ENCODE measurements at places on chromosomes 6 and 20.

DNA sequence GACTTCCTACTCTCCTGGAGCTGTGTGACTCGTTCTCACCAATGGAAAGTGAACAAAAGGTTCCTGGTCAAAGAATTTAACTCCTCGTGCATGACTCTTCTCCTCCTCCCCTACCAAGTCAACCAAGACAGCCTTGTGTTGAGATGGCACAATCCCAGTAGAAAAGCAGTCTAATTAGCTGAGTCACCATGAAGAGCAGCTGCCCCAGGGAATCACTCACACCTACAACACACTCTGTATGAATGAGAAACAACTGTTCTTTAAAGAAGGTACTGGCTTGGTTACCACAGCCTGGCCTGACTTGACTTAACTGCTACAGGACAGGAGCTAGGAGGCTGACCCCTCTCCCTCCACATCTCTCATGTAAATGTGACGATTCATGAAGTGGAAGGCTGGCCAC, 2.9 kb upstream of the HLA-DOB start:
- DNase-seq, result peak; percentile 39

GRCh38 chr6:108661430-108661829, 100.7 kb downstream of the FOXO3 start:
- peak; percentile 78 for DNase-seq

GRCh38 chr6:2179950-2180349, 65.5 kb downstream of the GMDS start:
- DNase-seq, result peak; percentile 70

DNA sequence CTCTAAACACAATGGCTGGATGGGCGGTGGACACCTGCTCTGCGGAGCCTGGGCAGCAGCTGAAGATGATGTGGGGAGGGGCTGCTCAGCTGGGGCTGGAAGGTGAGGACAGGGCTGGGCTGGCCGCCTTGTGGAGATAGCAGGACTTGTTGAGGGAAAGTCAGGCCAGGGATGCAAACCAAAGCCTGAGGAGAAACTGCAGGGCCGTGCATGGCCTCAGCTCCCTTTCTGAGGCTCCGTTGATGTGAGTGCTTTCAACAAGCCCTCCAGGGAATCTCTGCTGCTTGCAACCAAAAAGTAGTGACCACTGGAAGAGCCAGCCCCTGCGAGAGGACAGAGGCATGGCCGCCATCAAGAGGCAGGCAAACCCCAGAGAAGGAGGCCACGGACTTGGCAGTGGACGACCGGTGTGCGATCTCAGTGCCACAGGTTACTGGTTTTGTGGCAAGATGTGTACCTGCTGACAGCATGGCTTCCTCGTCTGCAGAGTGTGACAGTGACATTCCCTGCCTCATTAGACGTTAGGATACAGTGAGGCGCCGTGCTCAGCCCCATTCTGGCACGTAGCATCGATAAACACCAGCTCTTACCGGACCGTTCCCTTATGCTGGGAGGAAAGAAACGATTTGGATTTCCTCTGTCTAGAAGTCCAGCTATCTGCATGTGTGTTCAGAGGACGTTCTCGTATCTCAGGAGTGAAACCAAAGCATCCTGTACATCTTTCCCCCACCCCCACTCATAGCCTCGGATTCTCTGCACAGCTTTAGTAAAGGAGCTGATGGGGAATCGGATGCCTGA, 37.9 kb downstream of the ERMARD start:
- DNase-seq, result no peak

- no peak for DNase-seq
Measured at GRCh38 chr20:62977613-62978560, 25.4 kb downstream of the SLC17A9 start.

- DNase-seq, result no peak
Measured at GRCh38 chr6:107657373-107657754, 166.7 kb downstream of the SCML4 start.

DNA sequence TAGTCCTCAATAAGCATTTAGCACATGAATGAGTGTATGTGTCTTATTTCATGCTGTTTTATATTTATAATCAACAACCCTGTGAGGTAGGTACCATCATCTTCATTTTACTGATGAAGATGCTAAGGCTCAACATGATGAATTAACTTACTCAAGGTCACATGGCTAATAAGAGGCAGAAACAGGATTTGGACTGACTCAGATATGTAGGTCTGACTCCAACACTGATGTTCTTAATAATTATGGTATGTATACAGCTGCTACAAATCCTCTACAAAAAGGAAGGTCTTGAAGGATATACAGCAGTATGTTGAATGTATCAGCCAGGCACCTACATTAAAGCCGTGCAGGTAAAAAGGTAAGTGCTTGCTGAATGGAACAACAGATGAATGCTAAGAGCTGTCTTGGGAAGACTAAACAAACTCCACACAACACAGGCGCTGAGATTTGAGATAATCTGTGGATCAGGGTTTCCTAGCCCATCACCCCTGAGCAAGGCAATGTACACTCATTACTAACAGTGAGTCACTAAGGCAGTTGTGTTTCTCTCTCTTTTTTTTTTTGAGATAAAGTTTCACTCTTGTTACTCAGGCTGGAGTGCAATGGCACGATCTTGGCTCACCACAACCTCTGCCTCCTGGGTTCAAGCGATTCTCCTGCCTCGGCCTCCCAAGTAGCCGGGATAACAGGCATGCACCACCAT, 31.9 kb downstream of the TTI1 start:
- DNase-seq, result peak; percentile 54

DNA sequence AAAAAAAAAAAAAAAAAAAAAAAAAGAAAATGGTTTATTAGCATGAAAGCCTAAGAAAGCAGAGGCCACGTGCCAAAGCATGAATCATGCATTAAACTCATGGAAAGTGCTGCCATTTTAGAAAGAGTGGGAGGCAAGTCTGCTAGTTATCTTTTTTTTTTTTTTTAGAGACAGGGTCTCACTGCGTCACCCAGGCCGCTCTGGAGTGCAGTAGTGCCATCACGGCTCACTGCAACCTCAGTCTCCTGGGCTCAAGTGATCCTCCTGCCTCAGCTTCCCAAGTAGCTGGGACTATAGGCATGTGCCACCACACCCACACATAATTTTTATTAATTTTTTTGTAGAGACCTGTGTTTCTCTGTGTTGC, 5.2 kb downstream of the VWA7 start:
- peak; percentile 38 for DNase-seq

DNA sequence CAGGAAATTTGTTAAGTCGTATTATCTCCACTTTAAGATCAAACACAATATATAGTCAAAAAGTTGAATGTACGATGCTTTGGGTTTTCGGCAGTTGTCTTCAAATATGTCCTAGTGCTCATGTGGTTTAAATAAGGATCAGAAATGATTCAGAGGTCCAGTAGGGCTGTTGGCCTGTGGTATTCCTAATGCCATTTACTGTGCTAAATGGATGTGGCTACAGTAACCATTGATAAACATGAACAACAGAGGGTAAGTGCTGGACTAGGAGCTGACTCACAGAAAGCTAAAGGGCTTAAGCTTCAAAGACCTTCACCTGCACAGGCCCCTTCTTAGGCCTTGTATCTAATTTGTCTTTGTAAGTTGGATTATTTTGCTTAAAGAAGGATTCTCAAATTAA, 80.5 kb upstream of the TPD52L1 start:
- no peak for DNase-seq

GRCh38 chr20:358891-359555, 12.1 kb downstream of the NRSN2 start:
- DNase-seq, result peak; percentile 31

DNA sequence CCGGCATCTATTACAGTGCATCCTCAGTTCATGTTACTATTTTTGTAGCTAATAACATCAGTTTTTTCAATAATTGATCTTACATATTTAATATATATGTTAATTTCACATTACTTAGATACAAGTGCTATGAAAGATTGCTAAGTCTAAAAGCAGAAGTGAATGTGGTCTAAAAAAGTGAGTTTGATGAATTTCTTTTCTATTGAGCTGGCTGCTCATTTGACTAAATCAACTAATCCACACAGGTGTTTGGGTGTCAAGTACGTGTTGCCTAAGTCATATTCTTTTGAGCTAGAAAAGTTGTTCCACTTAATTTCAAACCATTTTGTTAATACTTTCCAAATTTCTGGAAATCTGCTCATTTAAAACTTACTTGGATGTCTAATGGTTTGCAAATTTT, 46.6 kb upstream of the EZR start:
- no peak for DNase-seq

DNA sequence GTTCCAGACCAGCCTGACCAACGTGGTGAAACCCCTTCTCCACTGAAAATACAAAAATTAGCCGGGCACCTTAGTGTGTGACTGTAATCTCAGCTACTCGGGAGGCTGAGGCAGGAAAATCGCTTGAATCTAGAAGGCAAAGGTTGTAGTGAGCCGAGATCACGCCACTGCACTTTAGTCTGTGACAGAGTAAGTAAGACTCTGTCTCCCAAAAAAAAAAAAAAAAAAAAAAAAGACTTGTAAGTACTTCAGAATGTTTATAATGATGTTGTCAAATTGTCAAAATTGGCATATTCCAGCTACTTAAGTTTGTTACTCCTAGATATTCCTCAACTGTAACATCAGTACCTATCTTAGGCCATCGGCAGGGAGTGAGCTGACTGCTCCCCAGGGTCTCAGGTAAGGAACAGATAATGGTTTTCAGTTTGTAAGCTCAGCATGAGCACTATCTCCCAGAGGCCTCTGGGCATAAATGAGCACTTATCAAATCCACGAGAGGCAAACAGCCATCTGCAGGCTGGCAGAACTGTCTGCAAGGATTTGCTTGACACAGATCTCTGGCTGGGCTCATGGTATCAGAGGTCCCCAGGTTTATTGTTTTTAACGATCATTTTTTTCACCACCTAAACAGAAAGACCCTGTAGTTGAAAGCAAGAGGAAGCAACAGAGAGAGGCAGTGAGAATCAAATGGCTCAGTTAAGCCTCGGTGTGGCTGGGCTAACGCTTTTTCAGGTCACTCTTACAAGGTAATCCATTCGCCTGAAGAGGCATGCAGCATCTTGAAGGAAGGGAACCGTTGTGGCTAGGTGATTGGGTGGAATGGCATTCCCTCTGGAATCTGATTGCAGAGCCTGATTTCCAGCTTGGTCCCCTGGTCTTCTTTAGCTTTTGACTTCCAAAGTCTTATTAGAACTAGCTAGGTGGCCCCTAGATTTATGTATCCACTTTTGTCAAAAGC, 115.9 kb downstream of the LY86 start:
- DNase-seq, result no peak

DNA sequence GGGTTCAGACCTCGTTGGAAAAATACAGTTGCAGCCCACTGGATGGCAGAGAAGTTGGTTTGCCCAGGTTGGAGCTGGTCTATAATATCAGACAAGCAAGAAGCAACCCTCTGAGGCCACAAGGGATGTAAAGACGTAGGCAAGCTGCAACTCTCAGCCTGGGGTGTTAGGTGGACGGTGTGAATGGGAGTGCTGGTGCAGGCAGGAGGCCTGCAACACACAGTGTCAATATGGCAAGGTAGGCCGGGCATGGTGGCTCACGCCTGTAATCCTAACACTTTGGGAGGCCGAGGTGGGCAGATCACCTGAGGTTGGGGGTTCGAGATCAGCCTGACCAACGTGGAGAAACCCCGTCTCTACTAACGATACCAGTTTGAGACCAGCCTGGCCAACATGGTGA, 10.5 kb downstream of the VPS16 start:
- DNase-seq, result no peak

DNA sequence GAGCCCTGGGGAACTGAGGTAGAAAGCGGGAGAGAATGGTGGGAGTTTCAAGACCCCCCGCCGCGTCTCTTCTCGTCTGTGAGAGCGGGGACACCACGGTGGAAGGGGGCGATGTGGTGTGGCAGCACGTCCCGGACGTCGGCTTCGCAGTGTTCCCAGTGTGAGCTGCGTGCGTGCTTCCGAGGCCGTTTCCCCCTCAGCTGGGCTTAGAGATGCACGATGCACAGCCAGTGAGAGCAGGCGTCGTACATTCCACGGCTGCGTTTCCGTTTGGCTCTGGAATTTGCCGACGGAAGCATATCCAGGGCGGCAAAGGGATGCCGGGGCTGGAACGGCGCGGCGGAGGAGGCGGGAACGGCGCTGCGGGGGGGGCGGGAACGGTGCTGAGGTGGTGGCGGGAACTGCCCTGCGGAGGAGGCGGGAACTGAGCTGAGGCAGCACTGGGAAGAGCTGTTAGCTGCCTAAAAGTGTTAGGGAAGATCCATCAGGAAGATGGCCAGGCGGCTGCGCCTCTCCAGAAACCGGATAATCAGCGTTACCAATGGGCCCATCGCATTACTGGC, 37.7 kb downstream of the KIF25 start:
- peak; percentile 81 for DNase-seq

DNA sequence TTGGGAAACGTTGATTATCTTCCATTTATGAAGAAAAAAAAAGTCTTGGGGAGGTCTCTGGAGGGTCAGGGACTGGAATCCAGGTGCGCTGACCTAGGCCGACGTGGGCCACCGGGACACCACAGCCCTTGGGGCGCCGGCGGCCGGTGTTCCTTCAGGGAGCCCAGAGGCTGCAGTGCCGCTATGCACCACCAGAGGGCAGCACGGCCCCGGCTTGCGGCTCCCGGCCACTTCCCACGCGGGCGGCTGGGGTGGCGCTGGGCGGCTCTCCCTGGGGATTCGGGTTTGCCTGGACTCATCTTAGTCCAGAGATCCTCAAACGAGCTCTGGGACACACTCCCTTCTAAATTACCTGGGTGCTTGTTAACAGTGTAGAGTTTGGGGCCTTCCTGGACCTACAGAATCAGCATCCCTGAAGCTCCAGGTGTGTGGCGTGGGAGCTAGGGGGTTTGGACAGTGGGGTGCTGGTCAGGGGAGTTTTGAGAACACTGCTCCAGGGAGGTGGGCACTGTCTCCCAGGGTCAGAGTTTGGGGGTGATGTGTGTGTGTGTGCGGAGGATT, 23.0 kb upstream of the GTSF1L start:
- peak; percentile 66 for DNase-seq

DNA sequence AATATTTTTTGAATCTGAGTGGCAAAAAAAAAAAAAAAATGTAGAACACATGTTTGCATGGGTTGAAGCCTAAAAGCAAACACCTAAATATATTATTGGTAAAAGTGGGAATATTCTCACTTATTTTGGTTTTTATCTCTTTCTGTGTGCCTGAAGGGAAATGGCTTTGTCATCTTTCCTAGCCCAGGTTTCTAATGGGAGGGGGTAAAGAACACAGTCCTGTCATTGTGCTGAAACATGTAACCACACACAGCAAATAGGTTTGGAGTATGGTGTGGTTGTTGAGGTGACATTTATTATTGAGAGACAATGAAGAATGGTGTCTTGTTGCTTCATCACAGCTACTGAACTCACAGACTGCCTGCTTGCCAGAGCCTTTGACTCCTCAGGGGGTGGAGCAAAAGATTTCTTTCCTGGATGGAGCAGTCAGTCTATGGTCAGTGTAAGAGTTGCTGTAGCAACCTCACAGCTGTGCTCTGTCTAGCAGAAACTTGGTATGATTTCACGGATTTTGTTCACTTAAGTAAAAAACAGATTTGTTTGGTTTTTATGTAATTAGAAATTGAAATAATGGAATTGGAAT, 70.2 kb downstream of the CEP57L1 start:
- peak; percentile 78 for DNase-seq

GRCh38 chr6:31702405-31702818, 712 bp downstream of the ABHD16A start:
- no peak for DNase-seq
